Lower lobe of right lung (tissue), 2 donors: ENCODE measurements at places on chromosomes 6 and 20. TPM values are rescaled to one million over a fixed set of nuclear protein-coding genes. Genes with fewer than 3 reads are reported as not detected.

GRCh38 chr6:55040102-55040848 lies 134.0 kb upstream of the HCRTR2 start:
- no peak overlapping the region for H3K4me3 ChIP-seq
- no peak overlapping the region for H3K27ac ChIP-seq
- DNase-seq: no peak
- no peaks in the 10 kb centered on the region for H3K4me1 ChIP-seq
- no peaks in the 10 kb centered on the region for H3K27me3 ChIP-seq

- H3K4me1 ChIP-seq: no peaks in the 10 kb centered on the region
- no peak overlapping the region for H3K27ac ChIP-seq
- H3K36me3 ChIP-seq: no peaks in the 10 kb centered on the region
- no peaks in the 10 kb centered on the region for H3K27me3 ChIP-seq
Observed at GRCh38 chr6:54018722-54019121, 92.5 kb upstream of the MLIP start.

DNA sequence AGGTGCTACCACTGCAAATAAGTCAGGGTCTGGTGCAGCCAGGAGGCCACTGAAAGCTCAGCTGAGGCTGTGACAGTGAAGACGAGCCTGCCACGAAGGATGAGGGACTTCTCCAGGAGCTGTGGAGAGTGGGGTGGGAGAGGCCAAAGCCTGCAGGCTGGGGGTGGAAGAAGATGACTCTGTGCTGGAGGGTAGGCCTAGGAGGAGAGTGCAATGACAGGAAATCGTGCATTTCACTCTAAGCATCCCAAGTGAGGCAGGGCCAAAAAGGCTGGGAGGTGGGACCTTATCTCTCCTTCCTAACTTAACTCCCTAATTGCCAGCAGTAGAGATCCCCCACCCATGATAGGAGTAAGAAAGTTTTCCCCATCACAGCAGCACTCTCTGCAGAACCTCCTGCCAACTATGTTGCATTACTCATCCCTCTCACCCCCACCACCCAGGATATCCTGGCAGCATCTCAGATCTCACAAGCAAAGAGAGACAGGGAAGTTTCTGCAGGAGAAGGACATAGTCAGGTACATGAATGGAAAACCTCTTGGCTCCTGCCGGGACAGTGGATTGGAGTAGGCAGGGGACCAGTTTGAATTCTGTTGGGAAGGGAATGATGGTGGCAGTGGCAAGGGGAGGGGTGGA lies 466.2 kb downstream of the CDH26 start:
- no peak overlapping the region for H3K27ac ChIP-seq
- no peaks in the 10 kb centered on the region for H3K36me3 ChIP-seq
- no peak for DNase-seq
- H3K27me3 ChIP-seq: no peaks in the 10 kb centered on the region

- H3K4me1 ChIP-seq: no peaks in the 10 kb centered on the region
- peaks cover 12% of the 10 kb centered on the region for H3K27me3 ChIP-seq
- no peak overlapping the region for H3K27ac ChIP-seq
- no peak overlapping the region for H3K4me3 ChIP-seq
Observed at GRCh38 chr20:48171071-48171470, 385.8 kb upstream of the SULF2 start.

Gene CDC25B
- total RNA-seq: 97.7 TPM

DNA sequence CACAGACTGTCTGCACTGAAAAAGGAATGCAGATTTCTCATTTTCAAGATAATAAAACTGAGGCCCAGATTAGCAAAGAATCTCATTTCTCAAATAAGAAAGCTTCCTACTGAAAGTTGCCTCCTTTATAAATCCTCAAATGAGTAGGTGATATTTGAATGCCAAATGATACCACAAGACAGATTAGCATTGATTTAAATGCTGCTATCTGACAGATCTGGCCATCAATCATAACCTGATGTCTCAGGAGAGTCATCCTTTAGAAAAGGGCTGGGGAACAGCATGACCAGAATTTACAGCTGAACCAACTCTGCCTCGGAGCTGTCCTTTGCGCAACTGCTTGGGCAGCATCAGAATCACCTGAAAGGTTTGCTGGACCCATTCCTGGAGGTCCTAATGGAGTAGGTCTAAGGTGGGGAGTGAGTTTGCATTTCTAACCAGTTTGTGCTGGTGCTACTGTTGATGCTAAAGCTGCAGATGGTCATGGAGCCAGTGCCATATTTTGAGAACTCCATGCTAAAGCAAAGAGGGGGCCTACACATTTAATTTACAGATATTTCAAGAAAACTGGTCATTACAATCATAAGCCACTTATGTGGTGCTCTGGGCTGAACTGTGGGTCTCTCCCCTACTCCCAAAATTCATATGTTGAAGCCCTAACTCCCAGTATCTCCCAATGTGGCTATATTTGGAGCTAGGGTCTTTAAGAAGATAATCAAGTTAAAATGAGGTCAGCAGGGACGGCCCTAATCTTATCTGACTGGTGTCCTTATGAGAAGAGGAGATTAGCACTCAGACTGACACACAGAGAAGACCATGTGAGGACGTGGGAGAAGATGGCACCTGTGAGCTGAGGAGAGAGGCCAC lies 295.5 kb upstream of the JARID2 start:
- no peaks in the 10 kb centered on the region for H3K4me1 ChIP-seq
- H3K4me3 ChIP-seq: no peak overlapping the region
- no peaks in the 10 kb centered on the region for H3K27me3 ChIP-seq

Gene ZSCAN31
- total RNA-seq: 15.7 TPM

Gene ENPP3
- total RNA-seq: 1.7 TPM

DNA sequence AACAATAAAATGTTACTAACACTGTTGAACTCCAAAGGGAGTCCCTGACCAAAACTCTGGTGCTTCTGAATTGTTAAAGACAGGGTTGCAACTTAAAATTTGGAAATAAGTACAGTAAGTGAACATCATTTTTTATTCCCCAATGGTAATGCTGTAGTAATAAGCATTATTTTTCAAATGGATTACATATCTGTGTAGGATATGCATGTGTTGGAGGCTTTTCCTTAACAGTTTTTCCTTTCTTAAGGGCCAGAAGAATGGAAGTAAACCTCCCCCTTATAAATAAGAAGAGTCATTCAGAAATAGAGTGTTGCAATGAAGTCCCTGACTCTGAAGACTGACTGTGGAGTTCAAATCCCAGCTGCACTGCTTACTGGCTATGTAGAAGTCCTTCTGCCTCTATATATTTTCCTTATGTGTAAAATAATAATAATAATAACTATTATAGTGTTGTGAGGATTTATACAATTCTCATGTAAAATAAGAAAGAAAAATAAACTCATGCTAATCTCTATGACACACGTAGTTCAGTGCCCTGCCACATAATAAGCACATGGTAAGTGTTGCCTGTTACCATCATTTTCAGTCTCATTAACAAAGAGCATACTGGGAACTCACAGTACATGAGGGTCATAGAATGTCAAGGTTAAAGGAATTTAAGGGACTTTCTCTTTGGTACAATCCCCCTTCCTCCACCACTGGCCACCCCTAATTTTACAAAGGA lies 129.8 kb upstream of the SMLR1 start:
- H3K27ac ChIP-seq: no peak overlapping the region
- H3K4me3 ChIP-seq: no peak overlapping the region
- DNase-seq: no peak
- H3K36me3 ChIP-seq: no peaks in the 10 kb centered on the region
- H3K4me1 ChIP-seq: peaks cover 3% of the 10 kb centered on the region

GRCh38 chr6:117818449-117818848 lies 88.6 kb upstream of the SLC35F1 start:
- H3K36me3 ChIP-seq: no peaks in the 10 kb centered on the region
- H3K4me1 ChIP-seq: no peaks in the 10 kb centered on the region
- H3K27ac ChIP-seq: no peak overlapping the region
- no peak overlapping the region for H3K4me3 ChIP-seq
